ENCODE measurements at places on chromosomes 6 and 20.

DNA sequence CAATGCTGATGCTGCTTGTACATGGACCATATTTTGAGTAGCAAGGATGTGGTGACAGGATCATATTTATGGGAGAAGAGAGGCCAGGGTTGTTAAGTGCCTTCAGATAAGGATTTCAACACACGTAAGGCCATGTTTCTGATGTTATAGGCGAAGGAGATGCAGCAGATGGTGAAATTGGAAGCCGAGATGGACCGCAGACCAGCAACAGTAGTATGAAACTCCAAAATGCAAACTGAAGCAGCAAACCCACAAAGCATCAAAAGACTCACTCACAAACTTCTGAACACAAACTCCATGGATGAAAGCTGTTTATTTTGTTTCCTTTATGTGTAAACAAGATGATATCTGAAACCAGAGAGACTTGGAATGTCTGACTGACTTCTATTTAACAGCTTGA is 35.6 kb upstream of the LAMP5 start:
- no peak for DNase-seq

GRCh38 chr6:6037179-6037578 is 30.5 kb upstream of the NRN1 start:
- no peak for DNase-seq

DNA sequence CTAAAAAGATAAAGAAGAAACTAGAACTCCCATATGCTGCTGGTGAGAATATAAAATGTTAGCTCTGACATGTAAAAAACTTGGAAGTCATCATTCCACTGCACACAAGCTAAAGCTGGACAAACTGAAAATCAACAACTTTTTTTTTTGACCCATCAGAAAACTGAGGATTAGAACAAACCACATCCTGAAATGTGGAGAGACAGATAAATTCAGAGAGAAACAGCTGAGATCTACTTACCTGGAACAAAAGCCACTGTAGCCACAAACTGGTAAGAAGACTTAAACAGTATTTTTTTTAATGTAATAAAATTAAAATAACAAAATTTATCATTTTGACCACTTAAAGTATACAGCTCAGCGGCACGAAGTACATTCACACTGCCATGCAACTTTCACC is 408.5 kb upstream of the RGS17 start:
- DNase-seq, result no peak

- peak; percentile 52 for DNase-seq
Measured at GRCh38 chr6:17281100-17281496, at the start of gene RBM24. TSS of gene RBM24 (plus strand) at chr6:17281361. CDS start at chr6:17281582, 221 bp downstream.

GRCh38 chr6:159094444-159095252 is 49.9 kb upstream of the TAGAP start:
- no peak for DNase-seq

GRCh38 chr20:23153696-23154341 is 67.7 kb upstream of the CD93 start:
- DNase-seq, result no peak

- no peak for DNase-seq
Measured at GRCh38 chr20:60802676-60803075, 449.4 kb upstream of the CDH4 start.

- no peak for DNase-seq
Measured at GRCh38 chr6:71190809-71191208, 97.8 kb upstream of the OGFRL1 start.

GRCh38 chr6:157985378-157986155 is 3.9 kb downstream of the SYNJ2 start:
- DNase-seq, result no peak

GRCh38 chr6:9834233-9834632 is 580.6 kb downstream of the TFAP2A start:
- no peak for DNase-seq

DNA sequence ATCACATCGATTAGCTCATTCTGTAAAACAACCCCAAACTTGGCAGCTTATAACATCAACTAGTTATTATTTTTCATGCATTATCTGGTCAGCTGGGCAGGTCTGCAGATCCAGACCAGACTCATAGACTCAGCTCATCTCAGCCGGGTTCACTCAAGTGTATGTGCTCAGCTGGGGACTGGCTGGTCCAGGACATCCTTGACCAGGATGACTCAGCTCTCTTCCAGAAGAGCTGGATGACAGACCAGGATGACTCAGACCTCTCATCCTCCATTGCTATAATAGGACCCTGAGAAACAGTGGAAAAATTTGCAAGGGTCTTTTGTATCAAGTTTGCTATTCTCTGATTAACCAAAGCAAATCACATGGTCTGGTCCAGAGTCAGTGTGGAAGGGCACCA is 312.5 kb upstream of the PLCB4 start:
- DNase-seq, result peak; percentile 45

All from foreskin keratinocyte (primary cell).